ENCODE measurements at places on chromosomes 16 and 17. TPM values are rescaled to one million over a fixed set of nuclear protein-coding genes. Genes with fewer than 3 reads are reported as not detected.

EVPLL gene
- 1.4 TPM for total RNA-seq

DNA sequence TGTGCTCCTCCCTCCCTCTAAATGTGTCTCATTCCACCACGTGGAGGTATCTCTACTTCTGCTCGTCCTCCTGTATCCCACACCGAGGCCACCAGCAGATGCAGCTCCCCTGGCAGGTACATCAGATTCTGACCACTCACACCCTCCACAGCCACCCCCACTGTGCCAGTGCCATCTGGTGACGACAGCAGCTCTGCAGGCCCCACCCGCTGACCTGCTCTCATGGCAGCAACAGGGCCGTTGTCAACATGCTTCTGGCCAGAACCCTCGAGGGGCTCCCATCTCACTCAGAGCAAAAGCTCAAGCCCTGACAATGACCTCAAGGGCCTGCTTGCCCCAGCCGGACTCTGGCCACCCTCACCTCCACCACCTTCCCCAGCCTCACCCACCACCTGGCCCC is 93.4 kb downstream of the AMFR start:
- no peak overlapping the region for H3K4me3 ChIP-seq
- DNase-seq, result no peak
- H3K4me1 ChIP-seq, result no peaks in the 10 kb centered on the region
- H3K27ac ChIP-seq, result no peak overlapping the region

GRCh38 chr17:82323514-82324234 is 6.3 kb upstream of the CD7 start:
- H3K27me3 ChIP-seq, result no peaks in the 10 kb centered on the region
- no peak overlapping the region for H3K4me3 ChIP-seq
- no peak for DNase-seq
- H3K4me1 ChIP-seq, result no peaks in the 10 kb centered on the region
- no peak overlapping the region for H3K27ac ChIP-seq
- no peaks in the 10 kb centered on the region for H3K36me3 ChIP-seq

DNA sequence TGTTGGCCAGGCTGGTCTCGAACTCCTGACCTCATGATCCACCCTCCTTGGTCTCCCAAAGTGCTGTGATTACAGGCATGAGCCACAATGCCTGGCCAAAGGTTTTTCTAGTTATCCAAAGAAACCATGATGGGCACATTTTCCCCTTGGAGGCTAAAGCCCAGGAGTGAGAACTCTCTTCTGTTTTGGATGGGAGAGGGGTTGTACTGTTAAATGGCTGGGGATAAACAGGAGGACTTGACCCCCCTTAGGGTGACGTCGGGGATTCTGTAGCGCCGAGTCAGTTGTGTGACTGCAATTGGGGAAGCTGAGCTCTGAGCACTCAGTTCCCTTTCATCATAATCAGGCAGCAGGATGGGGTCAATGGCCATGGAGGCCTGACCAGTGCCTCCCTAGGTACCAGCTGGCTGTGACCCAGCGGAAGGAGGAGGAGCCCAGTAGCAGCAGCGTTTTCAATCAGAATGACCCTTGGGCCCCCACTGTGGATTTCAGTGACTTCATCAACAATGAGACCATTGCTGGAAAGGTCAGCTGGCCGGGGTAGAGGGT is 4.1 kb downstream of the AOC3 start:
- no peaks in the 10 kb centered on the region for H3K36me3 ChIP-seq
- no peak for DNase-seq
- no peak overlapping the region for H3K27ac ChIP-seq
- H3K4me3 ChIP-seq, result no peak overlapping the region

DNA sequence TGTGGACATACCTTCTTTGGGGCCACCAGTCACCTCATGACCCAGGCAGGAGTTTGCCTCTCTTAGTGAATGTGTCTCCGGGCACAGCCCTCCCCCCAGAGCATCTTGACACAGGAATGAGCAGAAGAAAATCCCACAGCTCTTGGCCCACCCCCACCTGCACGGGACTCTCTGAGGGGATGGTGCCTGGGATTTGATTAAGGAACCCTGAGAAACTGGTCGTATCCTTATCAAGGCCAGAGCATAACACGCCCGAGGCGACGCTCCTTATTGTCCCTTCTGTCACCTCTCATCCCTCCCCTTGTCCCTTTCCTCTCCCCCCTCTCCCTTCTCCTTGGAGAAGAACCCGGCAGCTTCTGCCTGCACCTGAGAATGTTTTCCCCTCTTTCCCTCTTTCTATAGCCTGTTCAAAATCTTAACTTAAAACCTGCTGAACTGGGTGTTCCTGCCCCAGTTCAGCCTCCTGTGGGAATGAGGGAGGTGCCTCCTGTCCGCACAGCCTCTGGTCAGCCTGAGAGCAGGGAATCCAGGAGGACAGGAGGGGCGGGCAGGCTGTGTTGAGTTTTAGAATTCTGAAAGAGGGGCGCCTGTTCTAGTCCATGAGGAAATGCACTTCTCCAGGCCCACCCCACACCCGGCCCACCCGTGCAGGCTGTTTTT is 140.7 kb upstream of the PLCG2 start:
- H3K27ac ChIP-seq, result no peak overlapping the region
- no peak overlapping the region for H3K4me3 ChIP-seq
- no peaks in the 10 kb centered on the region for H3K36me3 ChIP-seq
- DNase-seq, result no peak
- H3K4me1 ChIP-seq, result peaks cover 2% of the 10 kb centered on the region
- no peaks in the 10 kb centered on the region for H3K27me3 ChIP-seq

DNA sequence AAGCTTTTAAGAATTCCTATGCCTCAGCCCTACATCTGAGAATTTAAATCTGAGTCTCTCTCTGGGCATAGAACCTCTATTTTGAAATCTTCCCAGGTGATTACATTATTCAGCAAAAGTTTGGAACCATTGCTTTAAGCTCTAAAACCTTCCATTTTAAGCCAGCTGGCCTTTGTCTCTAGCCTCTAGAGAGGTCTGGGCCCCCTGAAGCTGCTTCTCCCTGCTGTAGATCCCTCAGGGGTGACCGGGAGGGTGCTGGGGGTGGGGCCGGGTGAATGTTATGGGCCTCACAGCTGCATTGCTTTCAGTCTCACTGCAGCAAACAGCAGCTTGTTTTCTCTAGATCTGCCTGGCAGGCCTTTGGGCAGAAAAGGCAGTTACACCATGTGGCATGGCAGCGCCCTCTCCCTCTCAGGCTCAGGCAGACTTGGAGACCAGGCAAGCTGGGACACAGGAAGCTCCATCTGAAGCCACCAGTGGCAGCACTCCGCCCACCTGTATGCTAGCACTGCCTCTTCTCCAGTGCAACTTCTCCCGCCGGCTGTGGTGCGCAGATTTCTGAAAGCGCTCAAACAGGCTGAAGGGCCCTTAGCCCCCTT is 66.3 kb downstream of the MPRIP start:
- H3K4me3 ChIP-seq, result no peak overlapping the region
- no peaks in the 10 kb centered on the region for H3K36me3 ChIP-seq
- DNase-seq, result peak; percentile 82
- H3K27me3 ChIP-seq, result no peaks in the 10 kb centered on the region

NPIPB2 gene
- total RNA-seq, result 9.8 TPM

DNA sequence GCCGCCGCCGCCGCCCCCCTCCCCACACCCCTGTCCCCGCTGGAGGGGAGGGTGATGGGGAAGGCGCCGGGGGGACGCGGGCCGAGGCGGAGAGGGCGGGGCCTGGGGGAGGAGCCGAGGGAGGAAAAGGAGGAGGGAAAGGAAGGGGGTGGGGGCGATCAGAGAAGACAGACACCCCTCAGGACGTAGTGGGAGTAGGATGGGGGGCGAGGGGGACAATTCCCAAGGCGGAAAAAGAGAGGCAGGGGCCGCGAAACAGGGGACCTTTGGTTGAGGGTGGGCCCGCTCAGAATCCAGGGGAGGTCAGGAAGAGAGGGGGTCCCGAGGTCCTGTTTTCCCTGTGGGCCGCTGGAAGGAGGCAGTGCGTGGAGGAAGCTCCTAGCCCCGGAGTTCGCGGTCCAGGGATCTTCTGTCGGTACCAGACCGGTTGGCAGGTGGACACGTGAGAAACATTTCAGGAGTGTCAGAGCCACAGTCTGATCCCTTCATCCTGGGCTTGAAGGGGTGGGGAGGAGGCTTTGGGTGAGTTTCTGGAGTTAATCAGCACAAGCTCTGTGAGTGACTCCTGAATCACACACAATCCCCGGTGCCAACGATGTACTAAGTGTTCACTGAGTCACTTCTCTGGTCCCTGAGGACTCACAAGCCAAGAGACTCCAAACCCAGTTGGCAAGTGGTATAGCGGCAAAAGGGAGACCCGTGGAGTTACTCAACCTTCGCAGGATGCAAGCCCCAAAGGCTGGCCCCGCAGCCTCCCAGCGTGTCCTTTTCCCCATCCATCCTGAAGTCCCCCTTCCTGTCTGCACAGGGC is at the start of gene XYLT1:
XYLT1 (minus strand) TSS at position 53 of the 811 bp plus-strand sequence. CDS start 164 bp downstream, outside the sequence.
- no peaks in the 10 kb centered on the region for H3K36me3 ChIP-seq
- peaks cover 12% of the 10 kb centered on the region for H3K4me1 ChIP-seq
- H3K27ac ChIP-seq, result peak within 1 kb of the TSS; percentile 87
- peak within 1 kb of the TSS; percentile 32 for H3K4me3 ChIP-seq
- peak; percentile 58 for DNase-seq
- H3K27me3 ChIP-seq, result no peaks in the 10 kb centered on the region

KRT17 gene
- not detected for total RNA-seq

CX3CL1 gene
- 10.2 TPM for total RNA-seq

- no peaks in the 10 kb centered on the region for H3K27me3 ChIP-seq
- peak overlapping the region; percentile 81 for H3K27ac ChIP-seq
- DNase-seq, result no peak
- H3K36me3 ChIP-seq, result peaks cover 23% of the 10 kb centered on the region
- H3K4me1 ChIP-seq, result peaks cover 67% of the 10 kb centered on the region
Measured at GRCh38 chr17:50693036-50693682, 14.6 kb downstream of the ANKRD40 start.

GRCh38 chr17:82095777-82096708 is 2.0 kb downstream of the FASN start:
- H3K4me3 ChIP-seq, result no peak overlapping the region
- no peak overlapping the region for H3K27ac ChIP-seq
- DNase-seq, result no peak
- H3K36me3 ChIP-seq, result peaks cover 46% of the 10 kb centered on the region

DNA sequence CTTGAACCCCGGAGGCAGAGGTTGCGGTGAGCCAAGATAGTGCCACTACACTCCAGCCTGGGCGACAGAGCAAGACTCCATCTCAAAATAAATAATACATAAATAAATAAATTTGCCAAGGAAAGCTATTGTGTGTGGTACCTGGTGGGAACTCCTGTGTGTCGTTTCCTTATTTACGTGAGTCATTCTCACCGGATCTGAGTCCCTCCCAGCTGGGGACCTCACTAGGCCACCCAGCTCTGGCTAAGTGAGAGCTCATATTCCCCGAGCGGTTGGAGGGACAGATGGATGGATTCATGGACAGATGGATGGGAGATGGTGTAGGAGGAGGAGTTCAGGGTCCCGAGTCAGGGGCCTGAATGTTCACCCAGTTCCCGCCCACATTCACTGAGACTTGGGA is 22.9 kb upstream of the C1QL1 start:
- DNase-seq, result no peak
- H3K4me1 ChIP-seq, result no peaks in the 10 kb centered on the region
- no peak overlapping the region for H3K27ac ChIP-seq
- H3K4me3 ChIP-seq, result no peak overlapping the region
- H3K27me3 ChIP-seq, result peaks cover 9% of the 10 kb centered on the region
- H3K36me3 ChIP-seq, result no peaks in the 10 kb centered on the region

PCGF2 gene
- total RNA-seq, result 13.5 TPM

- no peaks in the 10 kb centered on the region for H3K36me3 ChIP-seq
- no peak overlapping the region for H3K27ac ChIP-seq
- no peak for DNase-seq
- H3K4me3 ChIP-seq, result no peak overlapping the region
- H3K27me3 ChIP-seq, result no peaks in the 10 kb centered on the region
Measured at GRCh38 chr17:20128036-20128667, 119.0 kb downstream of the SPECC1 start.

DNA sequence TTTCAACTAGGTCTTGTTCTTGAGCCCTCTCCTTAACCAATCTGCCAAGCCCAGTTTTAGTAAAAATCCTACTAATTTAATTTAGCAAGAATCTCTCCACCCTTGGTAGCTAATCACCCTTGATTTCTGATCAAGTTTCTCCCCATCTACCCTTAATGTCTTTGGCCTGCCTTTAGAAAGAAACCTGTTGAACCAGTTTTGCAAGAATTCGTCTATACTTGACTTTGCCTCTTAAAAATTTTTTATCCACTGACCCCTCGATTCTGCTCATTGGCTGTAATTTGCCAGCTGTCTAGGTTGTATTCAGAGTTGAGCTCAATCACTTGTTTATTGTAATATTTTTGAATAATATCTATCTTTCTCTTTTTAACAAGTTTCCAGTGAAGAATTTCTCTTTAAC is 1138.5 kb downstream of the CDH11 start:
- H3K36me3 ChIP-seq, result no peaks in the 10 kb centered on the region
- H3K27me3 ChIP-seq, result no peaks in the 10 kb centered on the region
- peak; percentile 10 for DNase-seq
- peak overlapping the region; percentile 77 for H3K27ac ChIP-seq
- no peak overlapping the region for H3K4me3 ChIP-seq

DNA sequence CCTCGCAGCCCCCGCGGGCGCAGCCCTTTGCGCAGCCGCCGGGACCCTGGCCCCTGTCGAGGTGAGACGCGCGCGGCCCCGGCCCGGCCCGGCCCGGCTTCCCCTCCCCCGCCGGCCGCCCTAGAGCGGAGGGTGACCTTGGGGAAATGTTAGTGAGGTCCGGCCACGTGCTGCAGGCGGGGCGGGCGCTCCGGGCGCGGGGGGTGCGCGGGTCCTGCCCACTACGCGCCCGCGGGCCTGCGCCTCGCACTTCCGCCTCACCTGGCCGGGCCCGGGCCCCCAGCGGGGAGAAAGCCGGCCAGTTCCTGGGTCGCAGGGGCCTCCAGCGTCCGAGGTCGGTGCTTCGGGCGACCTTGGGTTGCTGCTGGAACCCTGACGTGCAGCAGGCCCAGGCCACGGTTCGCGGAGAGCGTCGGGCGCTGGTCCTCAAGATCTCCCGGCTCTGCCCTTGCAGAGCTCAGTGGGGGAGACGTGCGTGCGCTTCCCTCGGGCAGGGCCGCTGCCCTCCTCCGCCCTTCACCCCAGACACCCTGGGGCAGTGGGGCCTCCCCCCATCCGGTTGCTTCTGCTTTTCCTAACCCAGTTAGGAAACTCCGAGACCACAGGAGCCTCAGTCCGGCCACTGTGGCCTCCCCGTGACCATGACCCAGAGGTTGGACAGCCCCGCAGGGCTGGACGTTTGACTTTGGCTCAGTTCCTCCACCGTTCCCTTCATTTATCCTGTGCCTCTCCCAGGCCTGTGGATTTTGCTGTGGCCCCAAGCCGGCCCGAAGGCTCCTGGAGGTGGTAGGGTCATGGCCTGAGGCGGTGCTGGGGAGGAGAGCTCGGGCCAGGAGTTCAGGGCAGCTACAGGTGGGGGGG is 791 bp downstream of the MCRIP2 start:
- H3K4me3 ChIP-seq, result peak overlapping the region; percentile 93
- H3K27ac ChIP-seq, result peak overlapping the region; percentile 71
- H3K4me1 ChIP-seq, result peaks cover 63% of the 10 kb centered on the region
- no peaks in the 10 kb centered on the region for H3K36me3 ChIP-seq
